T follicular helper cell (primary cell): ENCODE measurements at places on chromosomes 7 and 10.

DNA sequence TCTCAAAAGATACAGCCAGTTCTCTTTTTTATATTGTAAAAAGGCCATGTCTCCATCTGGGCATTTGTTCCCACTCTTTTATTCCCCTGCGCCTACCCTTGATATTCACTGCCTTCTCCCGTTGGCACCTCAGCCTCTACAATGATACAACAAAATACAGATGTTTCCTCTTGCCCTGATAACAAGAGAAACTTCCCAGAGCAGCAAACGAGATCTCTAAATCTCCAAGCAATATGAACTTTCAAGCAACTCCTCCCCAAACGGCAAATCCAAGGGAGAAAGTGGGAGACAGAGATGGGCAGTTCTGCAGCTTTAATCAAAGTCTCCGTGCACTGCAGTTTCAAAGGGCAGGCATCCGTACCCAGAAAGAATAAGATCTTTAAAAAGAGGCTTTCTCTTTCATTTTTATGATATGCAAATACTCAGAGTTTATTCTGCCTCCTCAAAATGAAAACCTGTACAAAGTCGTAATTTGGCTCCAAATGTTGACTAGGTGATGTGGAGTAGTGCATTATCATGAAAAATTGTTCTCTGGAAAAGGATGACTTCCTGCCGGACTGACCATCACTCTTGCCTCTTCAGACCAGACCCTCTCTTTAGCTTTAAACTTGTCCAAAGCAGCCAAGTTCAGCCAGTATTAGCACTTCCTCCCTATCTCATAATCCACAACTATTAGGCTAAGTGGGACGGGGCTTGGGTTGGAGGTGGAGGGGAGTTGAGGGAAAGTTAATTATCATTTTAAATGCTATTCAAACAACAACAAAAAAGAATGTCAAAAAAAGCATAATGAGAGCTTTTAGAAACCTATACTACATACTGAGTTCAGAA is 682 bp downstream of the HGF start:
- no peak for DNase-seq

DNA sequence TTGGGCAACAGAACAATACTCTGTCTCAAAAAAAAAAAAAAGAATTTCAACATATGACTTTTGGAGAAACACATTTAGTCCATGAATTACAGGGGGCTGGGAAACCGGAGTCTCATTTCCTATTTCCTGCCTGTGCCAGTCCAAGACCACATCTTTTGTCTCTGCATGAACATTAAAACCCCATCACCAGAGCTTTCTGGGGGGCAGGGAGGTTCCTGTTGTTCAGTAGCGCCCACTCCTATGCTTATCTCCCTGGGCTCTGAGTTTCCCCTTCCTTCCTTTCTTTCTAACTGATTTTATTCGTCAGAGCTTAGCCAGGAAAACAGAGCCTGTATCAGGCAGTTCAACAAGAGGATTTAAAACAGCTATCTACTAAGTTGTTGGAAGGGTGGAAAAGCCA is 119.3 kb downstream of the CALN1 start:
- no peak for DNase-seq

GRCh38 chr7:99953649-99954048 is 22.2 kb downstream of the AZGP1 start:
- DNase-seq, result no peak

DNA sequence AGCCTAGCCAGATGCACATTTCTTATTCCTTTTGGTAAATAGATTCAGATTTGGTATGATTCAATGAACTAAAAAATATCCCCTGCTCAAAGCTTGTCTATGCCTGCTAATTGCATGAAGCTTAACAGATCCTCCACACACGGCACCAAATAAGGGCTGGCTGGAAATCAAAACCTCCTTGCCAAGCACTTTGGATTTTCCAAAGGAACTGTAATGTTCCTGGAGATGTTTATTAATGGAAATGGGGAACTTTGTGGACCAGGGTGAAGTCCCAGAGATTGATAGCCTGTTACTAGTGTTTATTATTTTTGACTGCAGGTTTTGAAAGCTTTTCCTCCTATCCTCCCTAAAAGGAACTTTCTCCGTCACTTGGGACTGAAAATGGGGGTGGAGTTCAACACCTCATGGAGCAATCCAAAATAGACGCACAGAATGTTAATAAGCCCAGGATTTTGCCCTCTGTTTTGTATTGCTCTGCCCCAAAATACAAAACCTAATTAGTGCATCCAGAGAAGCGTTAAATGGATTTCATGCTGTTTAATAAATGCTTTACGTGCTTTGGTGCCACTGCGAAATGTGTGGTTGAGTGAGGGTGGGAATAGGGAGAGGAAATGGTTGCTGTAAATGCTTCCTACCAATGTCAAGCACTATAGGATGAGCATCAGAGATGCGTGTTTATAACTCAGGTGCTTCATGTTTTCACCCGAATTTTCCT is 1027.7 kb downstream of the LRMDA start:
- no peak for DNase-seq

DNA sequence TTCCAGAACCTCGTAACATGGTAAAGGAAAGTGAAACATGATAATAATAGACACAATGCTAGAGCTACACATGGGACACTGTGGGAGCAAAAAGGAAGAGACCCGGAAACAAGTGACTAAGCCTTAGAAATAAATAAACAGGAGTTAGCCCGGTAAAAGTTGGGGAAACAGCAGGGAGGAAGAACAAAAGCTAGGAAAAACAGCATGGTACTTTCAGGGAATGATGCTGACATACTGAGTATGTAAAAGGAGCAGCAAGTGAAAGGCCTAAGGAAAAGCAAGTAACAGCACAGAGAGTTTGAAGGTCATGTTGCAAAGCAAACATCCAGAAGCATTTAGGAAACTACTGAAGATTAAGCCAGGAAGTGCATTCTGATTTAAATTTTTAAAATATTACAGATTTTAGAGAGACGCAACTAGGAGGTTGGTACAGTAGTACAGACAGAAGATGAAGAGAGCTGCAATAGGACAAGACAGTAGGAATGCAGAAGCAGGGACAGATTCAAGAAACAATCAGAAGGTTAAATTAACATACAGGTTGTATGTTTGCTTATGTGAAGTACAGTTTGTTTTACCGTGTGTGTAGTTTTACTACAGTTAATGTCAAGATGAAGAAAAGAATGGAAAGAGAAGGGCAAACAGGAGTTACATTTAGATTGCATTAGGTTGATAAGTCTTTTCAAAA is 63.7 kb downstream of the ARHGAP12 start:
- no peak for DNase-seq

- no peak for DNase-seq
Measured at GRCh38 chr10:126500866-126501265, 112.6 kb upstream of the ADAM12 start.
